H7 (cell line): ENCODE measurements at places on chromosomes 16 and 17. TPM values are rescaled to one million over a fixed set of nuclear protein-coding genes. Genes with fewer than 3 reads are reported as not detected.

Gene SLC38A8
- not detected in 2 replicates for total RNA-seq

Gene EXOC3L1
- total RNA-seq = 3.6 and 4.8 TPM in 2 replicates

Gene CUEDC1
- total RNA-seq = 8.1 and 13.9 TPM in 2 replicates

Gene RAMP2
- 10.8 and 13.5 TPM in 2 replicates for total RNA-seq

Gene TBC1D3K
- total RNA-seq = not detected in 2 replicates

Gene NPIPB6
- 0.59 and 0.81 TPM in 2 replicates for total RNA-seq

Gene TMED6
- total RNA-seq = 0.52 TPM in 1 of 2 replicates, not detected in the other

Gene TBC1D26
- 3.8 and 7.7 TPM in 2 replicates for total RNA-seq

- DNase-seq = no peak
These were observed 21.3 kb upstream of the NAGS start for GRCh38 chr17:43983196-43983514.

GRCh38 chr17:64209356-64209941 is 53.6 kb downstream of the TEX2 start:
- DNase-seq = no peak

GRCh38 chr16:1424028-1424427 is 3.5 kb upstream of the UQCC4 start:
- no peak for DNase-seq

GRCh38 chr17:73697872-73698271 is 53.6 kb upstream of the SDK2 start:
- DNase-seq = peak; percentile 69

DNA sequence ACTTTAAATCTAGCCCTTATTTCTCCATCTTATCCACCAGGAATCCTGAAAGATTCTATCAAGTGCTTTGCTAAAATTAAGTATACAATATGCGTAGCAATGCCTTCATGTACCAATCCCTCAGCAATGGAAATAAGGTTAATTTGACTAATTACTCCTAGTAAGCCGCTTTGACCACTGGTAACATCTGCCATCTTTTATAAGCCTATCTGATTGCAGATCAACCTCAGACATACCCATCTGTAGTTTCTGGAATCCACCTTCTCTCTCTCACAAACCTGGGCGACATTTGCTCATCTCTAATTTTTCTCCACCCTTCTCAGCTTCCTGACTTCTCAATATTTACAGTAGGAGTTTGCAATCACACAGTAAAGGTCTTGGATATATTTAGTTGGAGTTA is 138.8 kb upstream of the CRHR1 start:
- no peak for DNase-seq

DNA sequence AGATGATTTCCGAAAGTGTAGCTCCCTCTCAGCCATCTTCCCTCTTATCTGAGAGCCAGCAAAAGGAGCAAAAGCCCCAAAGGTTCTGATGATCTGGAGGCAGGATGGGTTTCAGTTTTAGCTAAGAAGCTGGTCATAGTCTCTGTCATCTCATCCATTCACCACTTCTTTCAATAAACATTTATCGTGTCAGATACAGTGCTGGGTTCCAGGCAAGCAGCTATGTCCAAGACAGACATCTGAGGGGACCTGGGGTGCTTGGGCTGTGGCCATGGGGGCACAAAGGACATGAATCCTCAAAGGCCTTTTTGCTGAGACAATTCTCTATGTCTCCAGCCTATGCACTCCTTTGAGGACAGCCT is 1.0 kb upstream of the ETV4 start:
- no peak for DNase-seq

GRCh38 chr17:77634710-77635109 is 323.8 kb upstream of the TNRC6C start:
- DNase-seq = no peak

GRCh38 chr17:29292071-29292991 is 1.6 kb downstream of the NUFIP2 start:
- peak; percentile 88 for DNase-seq

GRCh38 chr16:56353054-56353921 is 72.1 kb downstream of the AMFR start:
- DNase-seq = peak; percentile 45

DNA sequence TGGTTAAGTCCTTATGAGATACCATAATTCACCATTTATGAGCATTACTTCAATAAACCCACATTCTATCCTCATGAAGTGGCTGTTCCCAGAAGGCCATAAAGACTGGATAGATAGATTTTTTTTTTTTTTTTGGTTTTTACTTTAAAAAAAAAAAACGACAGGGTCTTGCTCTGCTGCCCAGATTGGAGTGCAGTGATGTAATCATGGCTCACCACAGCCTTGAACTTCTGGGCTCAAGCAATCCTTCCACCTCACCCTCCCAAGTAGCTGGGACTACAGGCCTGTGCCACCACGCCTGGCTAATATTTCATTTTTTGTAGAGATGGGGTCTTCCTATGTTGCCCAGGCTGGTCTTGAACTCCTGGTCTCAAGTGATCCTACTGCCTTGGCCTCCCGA is 102.3 kb downstream of the XYLT1 start:
- DNase-seq = no peak

- DNase-seq = no peak
These were observed 22.5 kb upstream of the ADCY9 start for GRCh38 chr16:4138713-4139112.

DNA sequence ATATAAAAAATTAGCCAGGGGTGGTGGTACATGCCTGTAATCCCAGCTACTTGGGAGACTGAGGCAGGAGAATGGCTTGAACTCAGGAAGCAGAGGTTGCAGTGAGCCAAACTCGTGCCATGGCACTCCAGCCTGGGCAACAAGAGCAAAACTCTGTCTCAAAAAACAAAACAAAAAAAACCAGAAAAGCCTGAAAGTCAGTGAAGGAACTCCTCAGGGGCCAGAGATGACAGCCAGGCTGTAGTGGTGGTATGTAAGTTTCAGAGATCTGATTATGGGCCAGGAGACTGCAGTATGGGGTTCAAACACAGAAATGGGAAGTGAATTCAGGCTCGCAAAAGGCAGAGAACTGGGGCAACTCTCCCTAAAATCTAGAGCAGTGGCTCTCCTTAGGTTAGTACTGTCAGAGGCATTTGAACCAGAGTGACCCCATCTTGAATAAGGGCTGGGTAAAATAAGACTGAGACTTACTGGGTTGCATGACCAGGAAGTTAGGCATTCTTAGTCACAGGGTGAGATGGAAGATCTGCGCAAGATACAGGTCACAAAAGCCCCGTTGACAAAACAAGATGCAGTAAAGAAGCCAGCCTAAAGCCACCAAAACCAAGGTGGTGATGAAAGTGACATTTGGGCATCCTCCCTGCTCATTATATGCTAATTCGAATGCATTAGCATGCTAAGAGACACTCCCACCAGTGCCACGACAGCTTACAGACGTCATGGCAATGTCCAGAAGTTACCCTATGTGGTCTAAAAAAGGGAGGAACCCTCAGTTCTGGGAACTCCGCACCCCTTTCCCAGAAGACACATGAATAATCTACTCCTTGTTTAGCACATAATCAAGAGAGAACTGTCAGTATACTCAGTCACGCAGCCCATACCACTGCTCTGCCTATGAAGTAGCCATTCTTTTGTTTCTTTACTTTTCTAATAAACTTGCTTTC is 120.2 kb upstream of the XYLT1 start:
- no peak for DNase-seq

GRCh38 chr17:36610474-36610873 is 9.1 kb downstream of the MRM1 start:
- no peak for DNase-seq

GRCh38 chr17:79404136-79404911 is 206.5 kb downstream of the RBFOX3 start:
- DNase-seq = no peak

DNA sequence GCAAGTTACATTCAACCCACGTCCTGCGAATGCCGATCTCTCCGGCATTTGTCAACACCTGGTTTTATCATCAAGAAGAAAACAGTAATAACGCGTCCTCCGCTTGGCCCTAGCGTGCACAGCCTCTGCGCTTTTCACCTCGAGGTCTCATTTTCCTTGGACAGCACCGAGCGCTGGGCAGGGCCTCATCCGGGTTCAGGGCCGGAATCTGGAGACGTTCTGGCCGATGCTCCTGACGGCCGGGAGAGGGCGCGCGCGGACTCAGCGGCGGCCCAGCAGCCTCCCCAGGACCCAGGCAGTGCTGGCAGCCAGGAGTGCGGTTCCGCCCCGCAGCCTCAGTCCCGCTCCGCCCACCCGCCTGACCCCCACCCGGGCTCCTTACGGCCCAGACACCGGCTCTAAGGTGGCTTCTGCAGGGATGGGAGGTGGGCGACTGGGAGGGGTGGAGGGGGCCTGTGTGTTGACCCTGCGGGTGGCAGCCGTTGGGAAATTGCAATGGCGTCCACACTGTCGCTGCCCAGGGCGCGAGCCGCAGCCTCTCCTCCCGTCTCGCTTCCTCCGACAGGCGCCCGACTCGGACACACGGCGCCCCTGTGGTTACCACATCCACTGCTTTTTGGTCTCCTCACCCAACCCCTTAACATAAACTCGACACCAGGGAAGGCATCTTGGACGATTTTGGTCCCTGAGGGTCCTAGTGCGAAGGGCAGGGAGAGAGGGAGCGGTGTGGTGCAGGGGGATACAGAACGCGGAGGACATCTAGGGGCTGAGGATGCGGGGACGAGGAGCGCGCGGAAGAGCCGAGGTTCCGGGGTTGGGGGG is 7.4 kb upstream of the FLYWCH1 start:
- peak; percentile 94 for DNase-seq

DNA sequence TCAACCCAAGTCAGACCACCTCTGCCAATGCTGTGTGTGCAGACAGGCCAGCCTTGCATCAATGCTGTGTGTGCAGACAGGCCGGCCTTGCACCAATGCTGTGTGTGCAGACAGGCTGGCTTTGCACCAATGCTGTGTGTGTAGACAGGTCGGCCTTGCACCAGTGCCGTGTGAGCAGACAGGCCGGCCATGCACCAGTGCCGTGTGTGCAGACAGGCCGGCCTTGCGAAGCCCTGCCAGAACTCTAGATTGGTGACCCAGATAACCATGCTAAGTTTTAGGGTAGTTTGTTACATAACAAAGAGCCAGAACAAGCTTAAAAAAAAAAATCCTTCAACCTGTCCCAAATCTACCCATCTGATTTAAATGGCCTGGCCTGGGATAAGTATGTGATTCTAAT is 54.3 kb downstream of the ELAC2 start:
- DNase-seq = no peak

DNA sequence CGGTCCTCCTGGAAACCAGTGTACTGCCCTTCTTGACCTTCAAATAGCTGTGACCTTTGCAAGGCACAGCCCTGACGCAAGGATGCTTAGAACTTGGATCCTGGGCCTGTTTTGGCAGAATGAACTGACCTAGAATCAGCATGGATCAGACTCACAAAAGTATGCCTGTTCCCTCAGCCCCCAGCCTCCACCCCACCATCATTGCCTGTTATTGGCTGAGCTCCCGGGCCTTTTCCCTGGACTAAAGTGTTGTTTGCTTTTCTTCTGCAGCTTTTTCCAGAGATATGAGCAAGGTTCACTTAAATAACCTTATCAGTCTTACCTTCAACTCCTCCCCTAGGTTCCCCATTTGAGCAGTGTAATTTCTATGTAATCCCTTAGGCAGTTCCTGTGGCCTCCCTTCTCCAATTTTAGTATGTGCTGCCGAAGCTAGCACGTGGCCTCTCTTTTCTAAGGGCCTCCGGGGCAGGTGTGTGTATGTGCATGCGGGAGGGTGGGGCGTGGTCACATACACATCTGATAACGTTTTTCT is 347.4 kb downstream of the MAF start:
- DNase-seq = no peak

- DNase-seq = no peak
These were observed 78.2 kb downstream of the MARF1 start for GRCh38 chr16:15564604-15565339.
